Activated CD8-positive, alpha-beta memory T cell treated with anti-CD3 and anti-CD28 coated beads, Interleukin-2, amount 10 ng/mL, durations not matched to agents 7 days and 5 days (primary cell): ENCODE measurements at places on chromosomes 5 and 9. TPM values are rescaled to one million over a fixed set of nuclear protein-coding genes. Genes with fewer than 3 reads are reported as not detected.

FOXD4L3 gene
- 0.21 TPM for total RNA-seq

PHF24 gene
- total RNA-seq, result not detected

TSLP gene
- 0.20 TPM for total RNA-seq

CATSPER3 gene
- 0.61 TPM for total RNA-seq

ELOVL7 gene
- total RNA-seq, result 0.44 TPM

- no peaks in the 10 kb centered on the region for H3K36me3 ChIP-seq
- H3K27me3 ChIP-seq, result no peaks in the 10 kb centered on the region
- H3K27ac ChIP-seq, result no peak overlapping the region
- no peak overlapping the region for H3K4me3 ChIP-seq
- H3K4me1 ChIP-seq, result peaks cover 1% of the 10 kb centered on the region
Measured at GRCh38 chr9:104858271-104858670, 69.7 kb downstream of the ABCA1 start.

- no peak overlapping the region for H3K4me3 ChIP-seq
- H3K27me3 ChIP-seq, result no peaks in the 10 kb centered on the region
- H3K36me3 ChIP-seq, result peaks cover 9% of the 10 kb centered on the region
- DNase-seq, result no peak
- H3K4me1 ChIP-seq, result peaks cover 11% of the 10 kb centered on the region
Measured at GRCh38 chr9:20697021-20697719, 13.1 kb downstream of the FOCAD start.

GRCh38 chr9:16312116-16312515 lies 558.4 kb downstream of the BNC2 start:
- H3K4me1 ChIP-seq, result no peaks in the 10 kb centered on the region
- H3K27me3 ChIP-seq, result no peaks in the 10 kb centered on the region
- H3K4me3 ChIP-seq, result no peak overlapping the region
- no peak for DNase-seq

GRCh38 chr9:83425240-83425639 lies 113.0 kb downstream of the FRMD3 start:
- H3K27ac ChIP-seq, result no peak overlapping the region
- DNase-seq, result no peak
- H3K27me3 ChIP-seq, result peaks cover 2% of the 10 kb centered on the region
- H3K36me3 ChIP-seq, result no peaks in the 10 kb centered on the region
- no peaks in the 10 kb centered on the region for H3K4me1 ChIP-seq

- H3K4me3 ChIP-seq, result no peak overlapping the region
- H3K36me3 ChIP-seq, result no peaks in the 10 kb centered on the region
- DNase-seq, result peak; percentile 15
- H3K4me1 ChIP-seq, result no peaks in the 10 kb centered on the region
Measured at GRCh38 chr9:114300846-114301797, 21.8 kb upstream of the ORM1 start.

DNA sequence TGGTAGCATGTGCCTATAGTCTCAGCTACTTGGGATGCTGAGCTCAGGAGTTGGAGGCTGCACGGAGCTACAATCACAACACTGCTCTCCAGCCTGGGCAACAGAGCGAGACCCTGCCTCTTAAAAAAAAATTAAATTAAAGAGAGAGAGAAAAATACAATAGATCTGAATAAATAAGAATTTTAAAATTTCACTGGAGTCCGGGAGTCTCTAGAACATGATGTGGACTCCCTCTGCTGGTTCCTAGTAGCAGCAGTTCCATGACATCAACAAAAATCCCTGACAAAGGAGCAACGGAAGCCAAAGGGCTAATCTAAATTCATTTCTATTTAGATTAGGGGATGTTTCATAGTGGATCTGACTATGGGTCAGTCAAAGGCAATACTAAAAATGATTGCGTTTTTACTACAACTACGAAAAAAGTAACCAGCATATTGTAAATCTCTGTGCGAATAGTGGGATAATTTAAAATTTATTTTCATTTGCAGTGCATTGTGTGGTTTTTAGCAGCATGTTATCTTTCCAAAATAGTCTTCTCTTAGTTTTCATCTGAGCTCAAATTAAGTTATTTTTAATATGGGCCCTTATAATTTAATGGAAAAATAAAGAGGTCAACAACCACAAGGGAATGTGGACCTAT lies 6.7 kb downstream of the INIP start:
- H3K27ac ChIP-seq, result no peak overlapping the region
- peaks cover 30% of the 10 kb centered on the region for H3K36me3 ChIP-seq
- no peaks in the 10 kb centered on the region for H3K27me3 ChIP-seq
- no peak for DNase-seq
- peaks cover 20% of the 10 kb centered on the region for H3K4me1 ChIP-seq

- H3K36me3 ChIP-seq, result no peaks in the 10 kb centered on the region
- no peak for DNase-seq
- no peak overlapping the region for H3K4me3 ChIP-seq
- no peaks in the 10 kb centered on the region for H3K27me3 ChIP-seq
- H3K27ac ChIP-seq, result no peak overlapping the region
- H3K4me1 ChIP-seq, result no peaks in the 10 kb centered on the region
Measured at GRCh38 chr5:86029308-86029707, 588.4 kb upstream of the COX7C start.

GRCh38 chr9:121354141-121354540 lies 15.9 kb downstream of the STOM start:
- H3K27me3 ChIP-seq, result no peaks in the 10 kb centered on the region
- peak overlapping the region; percentile 54 for H3K4me3 ChIP-seq
- H3K36me3 ChIP-seq, result peaks cover 63% of the 10 kb centered on the region
- H3K4me1 ChIP-seq, result peaks cover 76% of the 10 kb centered on the region
- no peak for DNase-seq

DNA sequence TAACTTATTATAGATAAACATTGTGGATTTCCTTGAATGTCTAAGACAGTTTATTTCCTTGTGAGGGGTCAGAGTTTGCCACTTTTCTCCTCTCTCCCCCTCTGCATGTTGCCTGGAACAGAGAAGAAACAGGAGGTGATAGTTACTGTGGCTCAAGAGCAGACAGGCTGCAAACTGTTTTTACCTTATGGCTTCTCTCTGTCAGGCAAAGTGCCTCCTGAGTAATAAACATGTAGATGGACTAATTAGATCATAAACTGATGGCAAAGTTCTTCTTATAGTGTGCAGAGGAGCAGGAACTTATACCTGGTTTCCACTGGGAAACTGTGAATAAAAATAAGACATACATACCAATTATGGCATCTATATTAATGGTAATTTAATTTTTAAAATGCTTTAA lies 133.1 kb upstream of the CDH12 start:
- H3K4me1 ChIP-seq, result no peaks in the 10 kb centered on the region
- no peaks in the 10 kb centered on the region for H3K36me3 ChIP-seq
- H3K4me3 ChIP-seq, result no peak overlapping the region

- no peaks in the 10 kb centered on the region for H3K36me3 ChIP-seq
- no peak for DNase-seq
- H3K4me3 ChIP-seq, result no peak overlapping the region
- H3K27me3 ChIP-seq, result no peaks in the 10 kb centered on the region
Measured at GRCh38 chr9:78997296-78997695, 574.5 kb upstream of the TLE4 start.

GRCh38 chr5:172722327-172722815 lies 48.6 kb downstream of the DUSP1 start:
- H3K27ac ChIP-seq, result no peak overlapping the region
- H3K4me1 ChIP-seq, result peaks cover 10% of the 10 kb centered on the region
- peaks cover 8% of the 10 kb centered on the region for H3K27me3 ChIP-seq
- DNase-seq, result peak; percentile 65
